M059J (cell line): ENCODE measurements at places on chromosomes 5 and 9.

DNA sequence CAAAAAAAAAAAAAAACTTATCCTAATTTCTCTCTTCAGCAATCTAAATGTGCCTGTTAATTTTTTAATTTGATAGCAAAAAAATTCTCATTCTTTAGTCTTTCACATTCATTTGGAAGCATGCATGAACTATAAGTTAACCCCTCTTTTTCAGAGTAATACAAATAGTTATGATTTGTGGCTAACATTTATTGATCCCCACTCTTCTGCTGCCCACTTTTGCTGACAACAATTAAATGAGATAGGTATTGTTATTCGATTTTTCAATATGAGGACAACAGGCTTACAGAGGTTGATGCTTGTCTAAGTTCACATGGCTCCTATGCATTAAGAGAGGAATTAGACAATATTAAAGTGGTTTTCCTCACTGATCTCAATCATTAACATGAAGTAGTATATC is 2.9 kb upstream of the NR3C1 start:
- DNase-seq: no peak

- no peak for DNase-seq
Observed at GRCh38 chr5:149288436-149288835, 16.8 kb downstream of the AFAP1L1 start.

DNA sequence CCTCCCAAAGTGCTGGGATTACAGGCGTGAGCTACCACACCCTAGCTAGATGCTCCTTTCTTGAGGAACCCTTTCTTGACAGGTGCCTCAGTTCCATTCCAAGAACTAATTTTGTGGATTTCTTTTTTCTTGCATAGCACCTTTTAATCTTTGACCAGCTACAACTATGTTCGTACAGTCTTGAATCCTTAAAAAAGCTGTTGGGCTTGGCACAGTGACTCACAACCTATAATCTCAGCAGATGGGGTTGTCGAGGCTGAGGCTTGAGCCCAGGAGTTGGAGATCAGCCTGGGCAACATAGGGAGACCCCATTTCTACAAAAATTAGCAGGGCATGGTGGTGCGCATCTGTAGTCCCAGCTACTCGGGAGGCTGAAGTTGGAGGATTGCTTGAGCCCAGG is 1.3 kb upstream of the ZER1 start:
- DNase-seq: no peak

DNA sequence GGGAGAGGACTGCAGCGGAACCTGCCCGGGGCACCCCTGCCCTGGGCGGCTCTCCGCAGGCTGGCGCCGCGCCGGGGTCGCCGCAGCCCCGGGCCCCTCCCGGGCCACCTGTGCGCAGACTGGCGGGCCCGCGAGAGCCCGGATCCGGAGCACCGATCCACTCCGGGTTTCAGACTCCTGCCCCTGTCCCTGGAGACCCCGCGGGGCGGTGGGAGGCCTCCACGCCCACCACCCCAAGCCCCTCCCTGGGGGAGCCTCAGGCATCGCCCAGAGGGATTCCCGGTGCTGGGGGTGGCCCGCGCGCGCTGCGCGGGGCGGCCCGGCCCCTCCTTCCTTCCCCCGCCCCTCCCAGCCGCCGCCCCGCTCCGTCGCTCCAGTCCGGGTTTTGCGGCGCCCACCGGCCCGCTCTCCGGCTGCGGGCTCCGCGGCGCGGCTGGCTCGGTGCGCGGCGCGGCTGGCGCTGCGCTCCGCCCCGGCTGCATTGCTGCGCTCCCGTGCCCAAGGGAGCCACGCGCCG is at the start of gene UNC5A:
Gene UNC5A, plus strand, starts transcription at position 479 of the 517 bp plus-strand sequence. CDS start 192 bp downstream, outside the sequence.
- DNase-seq: no peak

GRCh38 chr5:143662020-143662419 is 149.9 kb upstream of the HMHB1 start:
- peak; percentile 43 for DNase-seq
